ENCODE measurements at places on chromosomes 2 and 18.
A peak's percentile ranks its signal among the peaks of the same experiment; 100 is the strongest.

DNA sequence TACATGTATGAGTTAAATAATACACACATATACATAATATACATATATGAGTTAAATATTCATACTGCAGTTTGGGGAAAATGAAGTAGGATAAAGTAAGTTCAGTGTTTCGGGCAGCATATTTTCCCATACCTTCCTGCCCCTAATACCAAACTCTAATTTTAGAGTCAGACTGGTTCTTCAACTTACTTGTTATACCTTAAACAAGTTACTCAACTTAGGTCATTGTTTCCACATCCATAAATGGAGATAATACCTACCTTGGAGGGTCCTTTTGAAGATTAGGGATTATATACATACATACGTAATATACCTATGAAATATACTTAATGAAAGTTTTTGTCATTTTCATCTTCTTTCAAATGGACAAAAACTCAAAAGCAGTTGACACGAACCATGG lies 8.4 kb downstream of the MEMO1 start:
- no peak for DNase-seq

DNA sequence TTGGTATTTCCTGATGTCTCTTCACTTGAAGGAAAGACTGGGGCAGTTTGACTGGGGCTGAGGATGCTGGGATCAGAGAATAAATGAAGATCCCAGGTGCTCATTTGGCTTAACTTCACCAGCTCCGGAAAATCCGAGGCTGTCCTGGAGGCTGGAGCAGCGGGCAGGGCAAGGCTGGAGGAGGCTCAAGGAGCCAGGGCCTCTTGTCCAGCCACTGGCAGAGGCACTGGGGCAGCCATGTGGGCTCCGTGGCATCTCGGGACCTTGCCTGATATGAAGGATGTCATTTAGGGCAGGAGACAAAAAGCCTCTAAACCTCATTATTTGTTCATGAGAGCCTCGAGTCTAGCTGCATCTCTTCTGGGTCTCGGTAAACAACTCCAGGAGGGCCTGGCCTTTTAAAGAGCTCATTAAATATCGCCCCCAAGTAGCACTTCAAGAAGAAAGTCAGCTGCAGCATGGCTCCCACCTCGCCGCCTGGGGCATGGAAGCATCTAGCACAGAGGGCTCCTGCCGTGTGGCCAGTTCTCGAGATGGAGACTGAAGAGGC lies 13.5 kb upstream of the GPR55 start:
- no peak for DNase-seq

- DNase-seq = no peak
These were observed 136.4 kb downstream of the THSD7B start for GRCh38 chr2:136901732-136902131.

- DNase-seq = peak; percentile 55
These were observed 184.8 kb downstream of the NCK2 start for GRCh38 chr2:105929516-105929915.

- no peak for DNase-seq
These were observed 26.9 kb downstream of the FASTKD1 start for GRCh38 chr2:169546756-169547155.

DNA sequence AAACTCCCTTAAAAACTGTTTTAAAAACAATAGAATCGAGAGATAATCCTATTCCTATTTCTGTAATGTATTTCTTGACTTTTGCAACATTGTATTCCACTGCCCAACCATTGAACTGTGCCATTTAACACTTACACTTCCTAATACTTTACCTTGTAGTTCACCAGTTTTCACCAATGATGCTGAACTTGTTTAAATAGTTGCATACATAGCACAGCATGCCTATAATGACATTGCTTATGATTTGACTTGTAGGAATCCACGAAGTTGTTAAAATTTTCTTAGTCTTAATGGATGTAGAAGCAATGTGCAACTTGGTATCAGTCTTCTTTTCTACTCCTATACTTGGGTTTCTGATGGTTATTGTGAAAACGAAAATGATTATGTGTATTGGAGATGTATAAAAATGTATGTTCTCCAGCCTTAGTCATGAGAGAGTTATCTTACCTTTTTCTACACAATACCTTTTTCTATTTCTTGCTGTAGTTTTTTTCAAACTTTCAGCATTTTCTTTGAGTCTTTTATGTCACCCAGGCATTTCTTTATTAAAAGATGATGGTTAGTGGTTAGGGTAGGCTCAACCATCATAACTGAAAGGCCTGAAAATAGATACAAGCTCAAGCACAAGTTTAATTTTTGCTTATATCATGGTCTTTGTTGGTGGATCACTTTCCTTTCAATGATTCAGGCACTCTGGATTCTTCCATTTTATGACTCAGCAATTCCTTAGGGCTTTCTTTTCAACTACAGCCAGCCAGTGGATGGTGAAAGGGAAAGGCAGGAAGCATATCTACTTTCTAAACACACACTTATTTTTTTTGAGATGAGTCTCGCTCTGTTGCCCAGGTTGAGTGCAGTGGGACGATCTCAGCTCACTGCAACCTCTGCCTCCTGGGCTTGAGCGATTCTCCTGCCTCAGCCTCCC lies 9.4 kb downstream of the GPD2 start:
- DNase-seq = no peak

- DNase-seq = no peak
These were observed 470.5 kb upstream of the FAM98A start for GRCh38 chr2:34069604-34070003.

- no peak for DNase-seq
These were observed 25.9 kb downstream of the RAMP1 start for GRCh38 chr2:237885111-237885930.

DNA sequence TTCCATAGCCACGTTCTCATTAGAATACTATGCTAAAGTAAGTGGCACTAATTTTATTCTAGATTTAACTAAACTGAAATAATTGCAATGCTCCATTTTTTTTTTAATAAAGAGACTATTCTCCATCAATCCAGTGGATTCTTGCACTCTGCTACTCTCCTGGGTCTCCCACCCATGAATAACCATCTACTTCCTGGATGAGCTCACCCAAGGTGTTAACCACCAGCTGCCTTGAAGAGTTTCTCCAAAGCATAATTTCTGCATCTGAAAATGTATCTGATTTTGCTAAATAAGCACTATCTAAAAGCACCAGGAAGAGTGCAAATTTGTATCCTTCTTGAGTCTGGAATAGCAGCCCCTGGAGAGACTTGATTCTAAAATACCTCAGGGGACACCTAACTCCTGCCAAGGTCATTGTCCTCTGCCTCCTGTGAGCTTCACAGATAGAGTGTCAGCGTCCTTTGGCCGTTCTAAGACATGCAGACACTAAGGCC lies 41.6 kb upstream of the SH3BP4 start:
- DNase-seq = no peak

DNA sequence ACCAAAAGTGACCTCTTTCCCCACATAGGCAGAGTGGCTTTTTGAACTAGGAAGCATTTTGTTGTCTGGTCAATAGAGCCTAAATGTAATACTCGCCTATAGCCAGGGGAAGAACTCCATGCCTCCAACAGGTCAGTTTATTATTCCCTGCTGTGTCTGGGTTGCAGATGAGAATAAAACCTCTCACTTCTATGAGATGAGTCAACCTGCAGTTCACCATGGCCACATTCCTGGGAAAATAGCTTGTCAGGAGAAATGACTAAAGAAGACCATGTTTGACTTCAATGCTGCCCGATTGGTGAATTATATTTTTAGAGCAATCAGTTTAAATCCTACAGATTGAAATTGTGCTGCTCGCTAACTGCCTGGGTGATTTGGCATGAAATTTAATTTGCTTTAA lies 46.7 kb upstream of the LRRTM1 start:
- DNase-seq = no peak

DNA sequence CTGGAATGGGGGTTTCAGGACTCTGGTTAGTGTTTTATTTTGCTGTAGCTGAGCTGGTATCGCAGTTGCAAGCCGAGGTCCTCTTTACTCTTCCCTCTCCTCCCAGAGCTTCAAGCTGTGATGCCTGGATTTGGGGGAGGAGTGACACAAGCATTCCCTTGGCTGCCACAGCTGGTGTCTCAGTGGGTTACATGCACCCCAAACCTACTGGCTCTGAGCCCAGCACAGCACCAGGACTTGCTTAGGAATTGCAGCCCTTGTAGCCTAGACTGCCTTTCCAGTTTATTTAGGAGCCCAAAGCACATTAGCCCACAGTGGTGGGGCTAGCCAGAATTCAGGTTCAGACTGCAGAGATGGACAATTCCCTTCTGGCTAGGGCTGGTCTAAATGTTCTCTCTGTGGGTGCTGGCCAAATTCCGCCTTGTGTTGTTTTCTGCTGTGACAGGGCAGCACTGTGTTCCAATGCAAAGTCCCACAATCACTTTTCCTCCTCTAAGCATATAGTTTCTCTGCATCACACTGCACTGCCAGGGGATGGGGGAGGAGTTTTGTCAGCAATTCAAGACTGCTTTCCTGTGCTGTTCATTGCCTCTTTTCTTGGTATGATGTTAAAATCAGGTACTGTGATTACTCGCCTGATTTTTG lies 122.8 kb downstream of the SLC4A10 start:
- DNase-seq = no peak

GRCh38 chr2:207148020-207148419 lies 17.7 kb downstream of the KLF7 start:
- no peak for DNase-seq

DNA sequence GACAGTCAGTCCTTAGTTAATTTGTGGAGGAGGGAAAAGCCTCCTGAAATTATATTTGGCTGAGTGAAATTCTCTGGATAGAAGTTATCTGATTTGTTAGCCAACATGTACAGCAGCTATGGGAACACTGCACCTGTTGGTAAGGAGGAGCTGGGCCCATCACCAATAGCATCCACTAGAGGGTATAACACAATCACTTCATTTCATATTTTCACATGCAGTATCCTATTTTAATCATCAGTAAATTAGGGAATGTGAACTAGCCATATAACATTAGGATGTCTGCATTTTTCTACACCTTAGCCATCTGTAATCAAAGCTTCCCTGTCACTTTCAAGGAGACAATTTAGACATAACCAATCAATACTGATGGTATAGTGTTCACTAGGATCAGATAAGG lies 818.4 kb upstream of the CDH2 start:
- no peak for DNase-seq

GRCh38 chr2:238117199-238118154 lies 17.3 kb downstream of the ESPNL start:
- no peak for DNase-seq

DNA sequence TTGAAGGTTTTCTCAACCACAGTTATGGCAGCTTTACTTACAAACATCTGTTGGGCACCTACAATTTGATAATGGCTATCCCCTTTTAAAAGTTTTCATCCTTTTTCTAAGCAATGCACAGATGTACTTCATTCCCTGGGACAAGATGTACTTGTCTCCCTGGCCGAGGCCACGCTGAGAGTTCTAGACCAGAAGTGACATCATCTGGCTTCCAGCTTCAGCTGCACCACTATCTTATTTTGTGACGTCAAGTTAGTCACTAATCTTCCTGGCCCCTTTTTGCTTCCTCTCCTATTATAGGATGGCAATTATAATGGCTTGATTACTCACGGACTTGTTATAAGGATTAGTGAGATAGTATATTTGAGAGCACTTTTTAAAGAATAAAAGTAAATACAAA lies 386.4 kb downstream of the BCL11A start:
- no peak for DNase-seq

DNA sequence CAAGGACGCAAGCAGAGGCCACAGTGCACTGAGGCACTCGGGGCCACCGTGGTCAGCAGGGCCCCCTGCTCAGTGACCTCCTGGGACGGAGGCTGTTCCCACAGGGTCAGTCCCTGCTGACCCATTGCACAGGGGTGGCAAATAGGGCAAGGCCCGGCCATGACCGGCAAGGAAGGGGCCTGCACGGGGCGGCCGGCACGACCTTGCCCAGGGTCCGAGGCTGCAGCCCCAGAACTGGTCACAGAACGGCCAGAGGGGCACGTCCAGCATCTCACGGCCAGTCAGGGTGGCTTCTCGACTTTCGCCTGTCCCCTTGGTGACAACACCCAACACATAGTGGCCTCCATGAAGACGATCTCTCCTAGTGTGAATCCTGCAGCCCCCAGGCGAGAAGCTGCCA lies 27.6 kb upstream of the OTOS start:
- no peak for DNase-seq

DNA sequence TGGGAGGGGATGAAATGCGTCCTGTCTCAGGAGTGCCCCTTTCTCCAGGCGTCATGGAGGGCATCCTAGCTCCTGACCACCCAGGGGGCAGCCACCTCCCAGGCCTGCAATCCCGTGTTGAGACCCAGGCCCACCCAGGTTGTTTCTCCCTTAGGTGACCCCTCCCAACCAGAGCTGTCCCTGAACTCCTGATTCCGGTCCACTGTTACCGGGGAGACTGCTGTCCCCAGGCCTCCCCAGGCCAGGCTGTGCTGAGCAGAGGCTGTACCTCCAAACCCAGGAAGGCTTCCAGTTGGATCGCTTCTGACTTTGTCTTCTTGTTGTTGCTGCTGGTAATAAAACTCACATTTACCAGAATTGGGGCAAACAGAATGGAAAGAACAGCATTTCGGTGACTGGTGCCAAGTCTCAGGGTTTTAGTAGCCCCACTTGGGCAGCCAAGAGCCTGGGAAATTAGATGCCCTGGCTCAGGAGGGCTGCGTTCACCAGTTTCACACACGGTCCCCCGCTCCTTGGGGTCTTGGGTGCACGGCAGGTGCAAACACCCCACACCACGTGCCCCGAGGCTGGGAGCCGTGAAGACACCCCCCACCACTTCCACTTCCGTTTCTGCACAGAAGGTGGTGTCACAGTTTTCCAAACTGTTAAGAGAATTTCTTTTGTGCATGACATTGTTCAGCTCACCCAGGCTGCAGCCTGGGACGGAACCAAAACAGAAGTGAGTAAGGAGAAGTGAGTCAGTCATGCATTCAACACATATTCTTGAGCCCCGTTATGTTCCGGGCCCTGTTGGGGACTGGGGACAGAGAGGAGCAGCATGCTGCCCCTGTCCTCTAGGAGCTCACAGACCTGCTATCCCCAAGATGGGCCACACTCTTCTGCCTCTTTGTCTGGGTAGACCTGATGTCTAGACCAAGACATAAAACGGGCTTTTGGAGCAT lies 29.4 kb downstream of the ITM2C start:
- no peak for DNase-seq

- DNase-seq = no peak
These were observed 123.5 kb downstream of the MYO5B start for GRCh38 chr18:50071397-50071796.

- DNase-seq = no peak
These were observed 78.5 kb downstream of the XDH start for GRCh38 chr2:31335921-31336585.

GRCh38 chr18:26488417-26489009 lies 59.8 kb downstream of the KCTD1 start:
- no peak for DNase-seq

DNA sequence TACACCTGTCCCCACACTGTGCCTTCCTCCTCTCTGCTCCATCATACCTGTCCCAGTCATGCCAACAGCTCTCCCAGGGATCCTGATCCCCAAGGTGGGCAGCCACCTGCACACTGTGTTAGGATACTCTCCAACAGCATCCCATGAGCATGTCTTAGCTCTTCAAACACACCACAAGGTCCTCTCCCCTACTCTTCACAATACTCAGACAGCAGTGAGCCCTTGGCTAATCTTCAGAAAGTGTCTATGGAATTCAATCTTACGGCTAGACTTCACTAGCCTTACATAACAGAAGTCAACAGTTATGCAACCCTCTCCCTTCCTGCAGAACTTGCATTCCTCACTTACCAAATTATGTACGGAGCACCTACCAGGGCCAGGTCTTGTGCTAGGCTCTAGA lies 79.9 kb downstream of the MYO5B start:
- no peak for DNase-seq

Measured in T-helper 2 cell (primary cell).